Stimulated activated CD8-positive, alpha-beta memory T cell treated with anti-CD3 and anti-CD28 coated beads, Interleukin-7, amount 100 ng/mL, for 4 hours (primary cell): ENCODE measurements at places on chromosomes 4 and X.

DNA sequence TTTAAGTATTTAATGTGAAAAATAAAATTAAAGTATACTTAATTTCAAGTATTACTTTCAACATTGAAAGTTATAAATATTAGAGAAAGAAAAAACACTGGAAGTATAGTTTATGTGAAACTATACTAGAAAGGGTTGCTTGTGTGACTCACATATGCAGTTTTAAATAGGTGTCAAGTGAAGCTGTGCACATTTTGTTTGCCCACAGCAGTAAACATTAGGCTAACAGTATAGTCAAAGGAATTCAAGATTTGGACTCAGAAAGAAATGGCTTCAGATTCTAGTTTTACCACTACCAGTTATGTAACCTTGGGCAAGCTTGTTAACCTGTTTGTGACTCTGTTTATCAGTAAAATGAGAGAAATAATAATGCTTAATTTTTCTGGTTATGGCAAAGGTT, 148.2 kb downstream of the FAM47B start:
- DNase-seq = no peak

GRCh38 chr4:119930546-119930945, 136.1 kb downstream of the MAD2L1 start:
- DNase-seq = no peak

- DNase-seq = no peak
Measured at GRCh38 chrX:7139202-7140081, 8.1 kb upstream of the STS start.

DNA sequence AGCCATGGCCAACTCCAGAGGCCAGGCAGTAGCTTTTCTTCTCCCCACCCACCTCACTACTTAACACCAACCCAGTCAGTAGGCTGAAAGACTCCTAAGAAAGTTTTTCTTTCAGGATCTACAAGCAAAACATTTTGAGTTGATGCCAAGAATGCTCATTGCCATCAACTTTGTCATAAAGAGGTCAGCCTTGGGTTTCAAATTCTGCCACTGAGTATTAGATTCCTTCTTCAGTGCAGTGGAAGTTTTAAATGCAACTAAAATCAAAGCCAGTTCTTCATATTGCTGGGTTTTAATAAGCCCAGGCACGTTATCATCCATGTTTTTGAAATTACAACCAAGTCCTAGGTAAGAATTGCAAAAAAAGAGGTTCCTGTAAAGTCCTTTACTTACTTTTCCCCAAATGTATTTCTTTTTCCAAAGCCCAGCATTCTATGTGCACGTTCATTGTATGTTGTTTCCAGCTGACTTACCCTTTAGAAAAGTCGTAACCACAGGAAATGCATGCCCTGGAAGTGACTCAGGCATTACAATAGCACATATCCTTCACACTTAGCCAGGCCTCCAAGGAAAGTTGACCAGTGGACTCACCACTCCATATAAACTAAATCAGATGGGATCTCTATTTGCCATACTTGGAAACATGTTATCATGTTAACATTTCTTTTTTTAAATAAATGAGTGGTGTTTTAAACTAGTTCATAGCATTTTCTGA, 229.9 kb downstream of the SOX3 start:
- DNase-seq = no peak

- no peak for DNase-seq
Measured at GRCh38 chr4:41413670-41414411, 124.1 kb upstream of the LIMCH1 start.

DNA sequence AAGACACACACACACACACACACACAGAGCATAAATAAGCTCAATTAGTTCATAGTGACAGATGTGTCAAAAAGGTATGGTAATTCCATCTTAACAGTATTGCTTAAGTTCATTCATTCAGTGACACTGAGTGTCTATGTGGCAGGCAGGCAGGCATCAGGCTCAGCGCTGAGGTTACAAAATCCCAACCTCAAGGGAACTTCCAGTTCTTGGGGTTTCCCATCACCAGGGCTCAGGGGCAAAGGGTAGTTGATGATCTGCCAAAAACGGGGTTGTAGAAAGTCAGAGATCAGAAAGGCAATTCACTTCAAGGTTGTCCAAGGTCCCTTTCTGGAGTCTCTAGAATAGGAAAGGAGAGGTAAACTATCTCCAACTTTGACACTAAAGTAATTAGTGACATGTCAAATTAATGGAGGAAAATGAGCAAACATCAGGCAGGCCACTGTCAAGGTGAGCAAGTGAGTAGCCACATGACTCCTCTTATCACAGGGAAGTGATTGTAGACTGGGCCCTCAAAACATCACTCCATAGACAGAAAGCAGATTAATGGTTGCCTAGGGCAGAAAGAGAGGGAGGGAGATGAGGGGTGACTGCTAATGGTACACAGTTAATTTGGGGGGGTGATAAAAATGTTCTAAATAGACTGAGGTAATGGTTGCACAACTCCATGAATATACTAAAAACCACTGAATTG, 41.8 kb downstream of the GPC4 start:
- no peak for DNase-seq

DNA sequence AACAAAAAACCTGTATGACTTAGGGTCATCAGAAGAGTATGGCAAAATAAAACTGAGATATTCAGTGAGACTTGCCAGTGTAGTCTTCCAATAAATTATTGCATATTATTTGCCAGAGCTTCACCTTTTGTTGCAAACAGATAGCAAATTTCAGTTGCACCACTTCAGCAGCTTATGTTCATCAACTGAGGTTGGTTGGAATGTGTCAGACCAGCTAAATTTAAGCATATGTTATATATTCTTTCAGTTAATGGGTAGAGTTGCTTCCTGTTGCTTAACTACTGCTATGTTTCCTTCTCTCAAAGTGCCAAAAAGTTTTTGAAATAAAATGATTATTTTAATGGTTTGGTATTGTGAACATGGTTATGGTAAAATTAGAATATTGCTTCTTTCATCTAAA, 61.5 kb downstream of the GALNT7 start:
- DNase-seq = no peak

DNA sequence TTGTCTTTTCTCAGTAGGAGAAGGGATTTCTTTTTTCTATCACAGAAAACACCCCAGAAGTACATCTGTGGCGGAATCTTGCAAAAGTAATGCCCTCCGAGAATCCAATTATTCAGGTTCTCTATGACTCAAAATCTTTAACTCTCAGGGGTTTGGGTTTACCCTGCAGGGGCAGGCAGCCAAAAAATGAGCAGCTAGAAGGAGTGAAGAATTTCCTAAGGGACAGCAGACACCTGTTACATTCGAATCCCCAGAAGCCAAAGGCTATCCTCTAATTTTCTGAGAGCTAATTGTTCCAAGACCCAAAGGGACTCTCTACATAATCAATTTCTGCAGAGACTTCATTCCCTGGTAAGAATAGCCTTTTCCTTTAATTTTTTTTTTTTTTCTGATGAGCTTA, 27.5 kb upstream of the CBR4 start:
- no peak for DNase-seq

GRCh38 chrX:112849016-112849415, 8.4 kb upstream of the AMOT start:
- DNase-seq = no peak

GRCh38 chrX:129493643-129494042, 29.6 kb downstream of the SMARCA1 start:
- no peak for DNase-seq

DNA sequence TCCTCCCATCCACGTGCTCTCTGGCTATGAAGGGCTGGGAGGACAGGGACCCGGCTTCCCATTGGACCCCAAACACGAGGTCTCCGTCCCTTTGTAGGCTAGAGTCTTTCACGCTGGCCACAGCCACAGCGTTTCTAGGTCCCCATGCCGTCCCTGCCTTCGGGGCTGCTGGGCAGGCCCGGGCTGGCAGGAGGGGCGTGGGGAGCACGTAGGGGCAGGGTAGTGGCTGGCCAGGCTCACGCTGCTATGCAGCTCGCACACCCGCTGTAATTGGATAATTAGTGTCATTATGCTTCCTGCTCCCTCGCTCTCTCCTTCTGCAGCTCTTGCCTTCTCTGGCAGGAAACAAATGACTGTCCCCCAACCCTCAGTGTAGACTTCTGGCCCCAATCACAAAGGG, 9.8 kb downstream of the ATP2B3 start:
- DNase-seq = no peak

GRCh38 chr4:180028682-180029081, 2214.5 kb upstream of the TENM3 start:
- DNase-seq = no peak

GRCh38 chr4:134624365-134624764, 422.8 kb upstream of the PABPC4L start:
- DNase-seq = no peak

DNA sequence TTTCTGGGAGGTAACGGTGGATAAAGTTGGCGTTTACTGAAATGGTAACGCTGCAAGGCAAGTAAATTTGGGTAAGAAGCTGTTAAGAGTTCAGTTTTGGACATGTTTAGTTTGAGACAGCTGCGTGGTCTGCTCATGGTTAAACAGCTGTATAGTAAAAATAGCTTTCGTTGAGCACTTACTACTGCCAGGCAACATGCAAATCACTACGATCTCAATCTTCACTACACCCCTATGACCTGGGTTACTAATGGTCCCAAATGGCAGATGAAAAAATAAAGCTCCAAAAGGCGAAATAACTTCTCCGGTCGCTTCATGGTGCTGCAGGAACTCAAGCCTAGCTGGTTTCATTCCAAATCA, 22.2 kb downstream of the FABP2 start:
- DNase-seq = no peak

DNA sequence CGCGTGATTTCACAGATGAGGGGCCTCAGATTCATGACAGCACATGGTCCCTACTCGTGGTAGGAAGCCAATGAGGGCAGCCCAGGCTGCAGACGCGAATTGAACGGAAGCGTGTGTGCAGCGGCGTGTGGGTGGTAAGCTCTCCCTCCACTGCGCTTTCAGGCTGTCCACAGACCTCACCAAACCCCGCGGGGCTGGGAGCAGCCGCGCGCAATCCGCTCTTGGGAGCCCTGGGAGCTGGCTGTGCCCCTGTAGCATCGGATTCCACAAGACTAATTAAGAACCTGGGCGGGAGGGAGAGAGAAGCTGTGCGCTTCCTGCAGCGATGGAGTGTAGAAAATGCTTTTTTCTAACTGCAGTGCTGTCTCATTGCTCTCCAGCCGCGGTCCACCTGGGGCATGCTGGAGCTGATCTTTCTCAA, 134.9 kb downstream of the STOX2 start:
- DNase-seq = peak; percentile 1
